Foreskin melanocyte (primary cell): ENCODE measurements at places on chromosomes 4 and X.

GRCh38 chr4:135192751-135193535 lies 991.4 kb upstream of the PABPC4L start:
- no peak for DNase-seq

- DNase-seq: no peak
Observed at GRCh38 chr4:7759216-7759615, 180.4 kb downstream of the AFAP1 start.

GRCh38 chrX:16739574-16739973 lies 20.2 kb downstream of the SYAP1 start:
- no peak for DNase-seq

DNA sequence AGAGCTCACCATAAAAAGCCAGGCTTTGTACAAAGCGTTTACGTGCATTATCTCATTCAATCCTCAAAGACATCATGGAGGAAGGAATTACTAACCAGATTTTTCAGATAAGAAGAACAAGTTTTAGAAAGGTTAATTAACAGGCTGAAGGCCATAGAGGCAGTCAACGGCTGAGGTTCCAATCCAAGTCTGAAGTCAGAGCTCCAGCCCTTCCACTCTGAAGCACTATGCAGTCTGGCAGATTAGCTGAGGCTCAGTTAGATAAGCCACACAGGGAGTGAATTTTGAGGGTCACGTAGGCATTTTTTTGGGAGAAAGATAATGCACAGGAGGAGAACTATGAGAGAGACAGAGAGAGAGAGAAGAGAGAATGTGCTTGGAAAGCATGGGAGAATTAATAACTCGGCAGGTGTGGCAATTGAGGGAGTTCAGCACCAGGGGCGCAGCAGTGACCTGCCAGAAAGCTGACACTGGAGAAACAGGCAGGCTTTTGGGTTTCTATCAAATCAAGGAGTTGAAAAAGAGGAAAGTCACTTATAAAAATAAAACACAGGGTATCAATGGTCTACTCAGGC lies 116.5 kb upstream of the NAP1L5 start:
- no peak for DNase-seq

- DNase-seq: no peak
Observed at GRCh38 chrX:152412105-152412504, 39.0 kb downstream of the GABRA3 start.

DNA sequence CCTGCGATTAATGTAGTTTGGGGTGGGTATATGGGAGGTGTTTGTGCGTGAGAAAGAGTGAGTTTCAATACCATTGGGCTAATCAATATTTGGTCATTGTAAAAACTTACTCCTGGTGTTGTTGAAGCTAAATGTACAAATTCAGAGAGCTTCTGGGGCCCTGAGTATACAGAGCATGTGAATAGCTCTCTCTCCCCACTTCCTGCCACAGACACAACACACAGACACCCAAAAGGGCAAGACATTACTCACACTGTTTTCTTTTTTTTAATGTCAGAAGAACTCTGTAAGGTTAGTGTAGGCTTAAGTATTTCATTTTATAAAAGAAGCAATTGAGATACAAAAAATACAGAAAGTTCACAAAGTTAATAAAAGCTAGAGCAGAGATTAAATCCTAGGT lies 151.3 kb upstream of the KCNIP4 start:
- peak; percentile 82 for DNase-seq

DNA sequence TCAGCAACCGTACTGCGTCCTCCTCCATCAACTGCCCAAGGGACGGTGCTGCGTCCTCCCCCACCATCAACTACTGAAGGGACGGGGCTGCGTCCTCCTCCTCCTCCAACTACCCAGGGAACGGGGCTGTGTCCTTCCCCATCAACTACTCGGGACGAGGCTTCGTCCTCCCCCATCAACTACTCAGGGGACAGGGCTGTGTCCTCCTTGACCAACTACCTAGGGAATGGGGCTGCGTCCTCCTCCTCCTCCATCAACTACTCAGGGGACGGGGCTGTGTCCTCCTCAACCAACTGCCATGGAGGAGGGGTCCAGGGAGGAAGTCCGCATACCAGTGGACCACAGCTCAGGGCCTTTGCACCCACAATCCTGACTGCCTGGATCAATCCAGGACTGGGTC lies 24.4 kb downstream of the PPP2R3B start:
- DNase-seq: no peak

GRCh38 chr4:35912174-35912573 lies 332.1 kb downstream of the ARAP2 start:
- DNase-seq: no peak

DNA sequence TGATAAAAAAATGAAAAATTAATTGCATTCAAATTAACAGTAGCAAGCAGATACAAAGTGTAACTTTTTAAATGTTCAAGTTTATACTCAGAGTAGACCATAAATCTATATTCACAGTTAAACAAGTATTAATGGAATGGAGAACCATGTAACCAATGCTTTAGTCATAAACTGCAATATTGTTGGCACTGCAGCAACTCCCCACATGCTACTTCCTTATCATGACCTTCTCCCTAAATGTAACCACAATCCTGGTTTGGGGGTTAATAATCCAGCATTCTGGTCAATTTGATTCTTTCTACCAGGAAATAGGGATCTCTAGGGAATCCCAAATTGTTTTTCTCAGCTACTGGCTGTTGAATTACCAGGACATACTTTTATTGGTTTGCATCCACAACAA lies 223.9 kb upstream of the DCAF8L1 start:
- DNase-seq: no peak

GRCh38 chr4:38943343-38943742 lies 75.7 kb downstream of the FAM114A1 start:
- DNase-seq: no peak

DNA sequence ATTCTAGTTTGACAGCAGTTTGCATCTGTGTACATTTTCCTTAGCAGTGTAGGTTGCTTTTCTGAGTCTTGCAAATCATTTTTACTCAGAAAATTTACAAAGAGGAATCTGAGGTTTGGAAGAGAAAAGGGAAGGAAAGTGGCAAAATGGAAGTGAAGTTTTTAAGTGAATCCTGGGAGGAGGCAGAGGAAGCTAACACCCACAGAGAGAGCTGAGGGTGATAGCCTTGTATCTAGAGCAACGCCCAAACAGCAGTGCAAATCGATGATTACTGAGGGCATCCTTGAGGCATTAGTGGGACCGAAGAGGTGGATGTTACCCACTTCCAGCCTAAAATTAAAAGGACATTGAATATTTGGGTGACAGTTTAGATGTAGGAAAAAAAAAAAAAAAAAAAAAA lies 31.8 kb downstream of the KLF3 start:
- no peak for DNase-seq

- DNase-seq: no peak
Observed at GRCh38 chr4:141788169-141788915, 152.0 kb downstream of the IL15 start.

GRCh38 chrX:15158736-15159406 lies 111.0 kb downstream of the ASB9 start:
- DNase-seq: no peak
